ENCODE measurements at places on chromosomes 1 and 21.

- no peak for DNase-seq
These were observed 10.0 kb upstream of the TNFRSF8 start for GRCh38 chr1:12052997-12053686.

GRCh38 chr1:200738949-200739651 lies 407 bp downstream of the CAMSAP2 start:
- no peak for DNase-seq

- peak; percentile 91 for DNase-seq
These were observed 13.5 kb upstream of the TNFRSF1B start for GRCh38 chr1:12153181-12153785.

GRCh38 chr1:231460614-231461013 lies 38.5 kb upstream of the EGLN1 start:
- DNase-seq = peak; percentile 94

DNA sequence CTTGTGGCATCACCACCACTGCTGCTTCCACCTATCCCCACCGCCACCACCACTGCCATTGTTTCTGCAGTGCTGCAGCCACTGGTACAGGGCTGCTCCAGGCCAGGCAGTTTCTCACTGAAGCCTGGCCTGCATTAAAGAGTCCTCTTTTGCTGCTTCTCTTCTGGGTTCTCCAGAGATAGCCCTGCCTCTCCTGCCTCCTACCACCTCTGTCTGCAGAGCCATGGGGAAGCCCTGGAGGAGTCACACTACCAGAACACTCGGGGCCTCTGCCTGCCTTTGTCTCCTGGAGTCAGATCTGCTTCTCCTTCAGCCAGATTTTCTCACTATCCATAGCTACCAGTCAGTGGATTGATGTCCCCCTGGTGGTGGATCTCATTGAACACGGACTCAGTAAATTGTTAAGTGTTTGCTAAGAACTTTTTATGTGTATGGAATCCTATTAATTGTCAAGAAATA lies 37.7 kb upstream of the DDAH1 start:
- peak; percentile 28 for DNase-seq

DNA sequence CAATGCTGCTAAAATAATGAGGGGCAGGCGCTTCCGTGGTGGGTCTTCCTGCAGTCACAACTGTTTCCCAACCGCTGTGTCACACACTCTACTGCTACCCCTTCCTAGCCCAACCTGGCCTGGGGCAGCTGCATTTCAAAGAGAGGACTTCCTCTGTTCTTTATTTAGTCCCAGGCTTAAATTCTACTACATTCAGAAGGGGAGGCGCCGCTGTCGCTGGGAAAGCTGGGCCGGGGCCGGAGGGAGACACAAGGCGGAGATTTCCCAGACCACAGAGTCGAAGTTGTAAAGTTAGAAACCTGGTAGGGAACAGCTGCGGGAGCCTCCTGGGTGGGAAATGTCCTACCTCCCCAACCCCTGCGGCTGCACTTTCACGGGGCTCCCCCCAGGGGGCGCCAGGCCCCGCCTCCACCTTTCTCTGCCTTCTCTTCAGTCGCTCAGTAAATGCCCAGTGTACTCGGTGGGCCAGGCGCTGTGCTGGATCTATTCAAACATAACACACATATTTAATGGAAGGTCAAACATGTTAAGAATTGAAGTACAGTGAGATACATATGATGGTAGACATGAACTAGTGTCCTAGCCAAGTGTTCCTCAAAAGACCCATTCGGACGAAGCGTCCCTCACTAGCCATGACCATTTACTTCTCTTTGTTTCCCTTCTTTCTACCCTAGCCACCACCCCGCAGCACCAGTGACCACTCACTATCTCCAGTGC lies 23.1 kb downstream of the DYRK3 start:
- peak; percentile 71 for DNase-seq
